ENCODE measurements at places on chromosomes 5 and 9. TPM values are rescaled to one million over a fixed set of nuclear protein-coding genes. Genes with fewer than 3 reads are reported as not detected.

DNA sequence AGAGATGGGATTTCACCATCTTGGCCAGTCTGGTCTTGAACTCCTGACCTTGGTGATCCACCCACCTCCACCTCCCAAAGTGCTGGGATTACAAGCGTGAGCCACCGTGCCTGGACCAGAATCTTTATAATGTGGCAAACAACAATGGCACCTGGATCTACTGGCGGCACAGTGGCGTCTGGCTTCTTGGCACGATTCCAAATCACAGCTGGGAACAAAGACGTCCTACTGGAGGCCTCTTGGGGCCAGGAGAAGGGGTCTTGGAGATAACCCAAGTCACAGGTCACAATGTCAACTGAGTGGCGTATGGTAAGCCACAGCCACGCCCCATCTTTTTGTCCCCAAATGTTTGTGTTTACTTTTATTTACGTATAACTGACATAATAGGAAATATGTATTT lies 77.8 kb upstream of the RAPGEF1 start:
- H3K4me3 ChIP-seq, result no peak overlapping the region
- no peaks in the 10 kb centered on the region for H3K4me1 ChIP-seq
- no peak overlapping the region for H3K27ac ChIP-seq
- H3K27me3 ChIP-seq, result peaks cover 78% of the 10 kb centered on the region

GRCh38 chr5:85479849-85480248 lies 1095.2 kb upstream of the EDIL3 start:
- no peak overlapping the region for H3K27ac ChIP-seq
- DNase-seq, result no peak
- no peak overlapping the region for H3K4me3 ChIP-seq
- no peaks in the 10 kb centered on the region for H3K27me3 ChIP-seq

DNA sequence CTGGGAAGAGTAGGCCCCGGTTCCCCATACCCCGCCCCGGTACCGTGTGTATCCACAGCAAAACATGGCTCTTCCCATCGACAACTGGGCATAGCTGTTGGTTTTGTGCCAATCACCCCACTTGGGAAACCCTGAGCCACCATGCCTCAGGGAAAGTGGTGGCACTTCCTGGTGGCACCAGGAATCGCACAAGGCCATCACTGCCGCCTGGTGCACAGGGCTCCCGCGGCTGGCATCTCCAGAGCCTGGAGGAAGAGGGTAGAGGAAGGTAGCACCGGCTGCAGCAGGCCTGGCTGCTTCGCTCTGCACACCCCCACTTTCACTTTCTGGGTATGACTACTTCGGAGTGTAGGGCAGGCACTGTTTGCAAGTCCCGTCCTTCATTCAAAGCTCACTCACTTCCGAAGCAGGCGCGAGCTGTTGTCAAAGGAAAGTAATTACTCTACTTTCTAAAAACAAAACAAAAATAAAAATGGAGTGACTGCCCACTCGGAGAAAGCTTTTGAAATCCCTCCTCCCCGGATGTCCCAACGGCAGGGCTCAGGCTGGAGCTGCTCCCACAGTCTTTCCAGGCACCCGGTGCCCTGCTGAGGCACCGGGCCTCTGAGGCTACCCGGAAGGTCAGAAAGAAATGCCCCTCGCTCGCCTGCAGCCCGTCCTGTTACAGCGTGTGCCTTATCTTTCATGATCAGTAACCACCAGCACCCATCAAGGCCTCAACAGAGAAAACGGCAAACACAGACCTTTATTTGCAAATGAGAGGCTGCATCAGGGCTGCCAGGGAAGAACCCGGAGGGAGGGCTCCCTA lies 2.0 kb downstream of the BRD3 start:
- peak overlapping the region; percentile 54 for H3K27ac ChIP-seq
- H3K4me3 ChIP-seq, result peak overlapping the region; percentile 96
- peak; percentile 84 for DNase-seq
- H3K36me3 ChIP-seq, result no peaks in the 10 kb centered on the region
- H3K27me3 ChIP-seq, result peaks cover 18% of the 10 kb centered on the region

GRCh38 chr9:106333481-106333880 lies 529.5 kb upstream of the ZNF462 start:
- no peak overlapping the region for H3K4me3 ChIP-seq
- no peak for DNase-seq
- no peaks in the 10 kb centered on the region for H3K36me3 ChIP-seq
- H3K27me3 ChIP-seq, result no peaks in the 10 kb centered on the region
- H3K4me1 ChIP-seq, result no peaks in the 10 kb centered on the region

DNA sequence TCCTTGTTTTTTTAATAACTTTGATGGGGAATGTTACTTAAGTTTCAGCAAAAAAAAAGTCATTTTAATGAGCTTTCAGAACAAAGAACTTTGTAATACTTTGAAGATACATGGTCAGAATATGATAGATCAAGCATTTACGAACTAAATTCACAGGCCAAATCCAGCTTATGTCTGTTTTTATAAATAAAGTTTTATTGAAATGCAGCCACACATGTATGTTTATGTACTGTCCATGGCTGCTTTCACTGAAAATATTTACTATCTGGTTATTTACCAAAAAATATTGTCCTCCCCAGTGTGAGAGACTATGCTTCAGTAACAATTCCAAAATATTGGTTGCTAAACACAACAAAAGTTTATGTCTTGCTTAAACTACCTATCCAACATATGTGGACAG lies 366.7 kb downstream of the PIK3R1 start:
- peaks cover 7% of the 10 kb centered on the region for H3K4me1 ChIP-seq
- no peak for DNase-seq
- H3K36me3 ChIP-seq, result no peaks in the 10 kb centered on the region
- no peaks in the 10 kb centered on the region for H3K27me3 ChIP-seq
- H3K27ac ChIP-seq, result no peak overlapping the region
- no peak overlapping the region for H3K4me3 ChIP-seq

DNA sequence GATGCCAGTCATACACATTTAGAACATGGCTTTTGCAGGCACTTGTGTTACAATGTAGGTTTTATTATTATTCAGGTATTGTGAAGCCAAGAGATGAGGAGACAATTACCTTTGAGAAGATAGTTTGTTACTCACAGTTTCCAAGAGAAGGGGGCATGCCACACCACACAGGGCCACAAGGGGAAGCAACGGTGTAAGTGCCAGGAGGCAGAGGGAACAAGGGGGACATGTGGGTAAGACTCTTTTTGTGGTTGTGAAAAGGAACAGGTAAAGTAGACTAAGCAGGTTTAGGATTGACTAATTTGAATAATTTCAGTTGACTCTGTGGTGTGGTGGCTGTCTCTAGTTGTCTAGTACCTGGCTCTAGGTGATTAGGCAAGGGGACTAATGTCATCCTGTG lies 191.2 kb downstream of the TRPM6 start:
- H3K27ac ChIP-seq, result no peak overlapping the region
- H3K4me1 ChIP-seq, result no peaks in the 10 kb centered on the region
- H3K27me3 ChIP-seq, result no peaks in the 10 kb centered on the region
- DNase-seq, result no peak
- H3K4me3 ChIP-seq, result no peak overlapping the region

DNA sequence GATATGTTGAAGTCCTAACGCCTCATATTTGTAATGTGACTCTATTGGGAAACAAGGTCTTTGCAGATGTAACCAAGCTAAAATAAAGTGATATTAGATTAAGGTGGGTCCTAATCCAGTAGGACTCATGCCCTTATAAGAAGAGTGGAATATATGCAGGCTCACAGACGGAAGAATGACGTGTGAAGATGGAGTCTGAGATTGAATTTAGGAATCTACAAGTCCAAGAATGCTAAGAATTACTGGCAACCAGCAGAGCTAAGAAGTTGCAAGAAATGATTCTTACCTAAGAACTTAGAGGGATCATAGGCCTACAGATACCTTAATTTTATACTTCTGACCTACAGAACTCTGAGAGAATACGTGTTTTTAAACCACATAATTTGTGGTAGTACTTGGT lies 350.0 kb upstream of the ST8SIA4 start:
- H3K4me3 ChIP-seq, result no peak overlapping the region
- no peaks in the 10 kb centered on the region for H3K27me3 ChIP-seq
- DNase-seq, result no peak
- H3K4me1 ChIP-seq, result no peaks in the 10 kb centered on the region

GRCh38 chr5:133225671-133226152 lies 173.9 kb downstream of the HSPA4 start:
- H3K4me1 ChIP-seq, result no peaks in the 10 kb centered on the region
- H3K27me3 ChIP-seq, result peaks cover 19% of the 10 kb centered on the region
- DNase-seq, result peak; percentile 28
- no peaks in the 10 kb centered on the region for H3K36me3 ChIP-seq
- no peak overlapping the region for H3K27ac ChIP-seq
- H3K4me3 ChIP-seq, result no peak overlapping the region

GRCh38 chr9:98773721-98774120 lies 22.6 kb downstream of the ANKS6 start:
- no peaks in the 10 kb centered on the region for H3K4me1 ChIP-seq
- H3K4me3 ChIP-seq, result no peak overlapping the region
- DNase-seq, result no peak
- H3K27ac ChIP-seq, result no peak overlapping the region
- H3K36me3 ChIP-seq, result peaks cover 22% of the 10 kb centered on the region
- no peaks in the 10 kb centered on the region for H3K27me3 ChIP-seq

DNA sequence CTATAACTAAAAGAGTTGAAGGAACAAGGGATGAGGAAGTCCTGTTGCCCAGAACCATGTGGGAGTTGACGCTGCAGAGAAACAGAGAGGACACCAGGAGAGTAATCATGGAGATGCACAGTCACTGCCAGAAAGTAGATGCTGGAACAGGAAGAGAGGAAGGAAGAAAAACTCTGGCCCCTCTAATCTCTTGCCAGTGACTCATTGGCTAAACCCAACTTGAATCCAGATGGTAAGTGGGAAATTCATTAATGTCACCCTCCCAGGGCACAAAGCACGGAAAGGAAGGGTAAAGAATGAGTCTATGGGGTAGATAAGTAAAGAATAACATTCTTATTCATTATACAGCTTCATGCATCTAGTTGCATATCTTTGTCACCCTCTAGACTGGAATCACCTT lies 631.9 kb downstream of the PRELID2 start:
- DNase-seq, result peak; percentile 3
- H3K4me3 ChIP-seq, result no peak overlapping the region
- H3K4me1 ChIP-seq, result no peaks in the 10 kb centered on the region
- H3K36me3 ChIP-seq, result no peaks in the 10 kb centered on the region
- H3K27me3 ChIP-seq, result 0 out of 2 replicates have a peak, but pooled peaks cover 5% of the 10 kb centered on the region

DNA sequence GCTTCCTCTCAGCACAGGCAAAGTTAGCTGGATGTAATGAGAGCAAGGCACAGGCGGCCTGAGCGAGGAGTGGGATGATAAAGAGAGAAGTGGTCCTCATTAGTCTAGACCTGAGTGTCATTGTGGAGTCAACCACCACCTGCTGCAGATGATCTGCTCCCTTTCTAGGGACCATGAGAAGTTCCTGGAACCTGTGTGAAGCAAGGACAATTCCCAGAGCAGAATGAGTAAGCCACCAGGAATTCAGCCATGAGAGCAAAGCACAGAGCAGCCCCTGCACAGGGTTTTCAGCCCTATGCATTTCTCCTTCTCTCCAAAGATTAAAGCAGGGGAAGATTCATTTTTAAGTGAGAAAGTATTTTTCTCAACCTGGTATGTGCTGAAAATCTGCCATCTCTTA lies 146.8 kb upstream of the SPEF2 start:
- 0 out of 2 replicates have a peak, but pooled peaks cover 4% of the 10 kb centered on the region for H3K27me3 ChIP-seq
- H3K4me3 ChIP-seq, result no peak overlapping the region
- no peaks in the 10 kb centered on the region for H3K36me3 ChIP-seq
- no peaks in the 10 kb centered on the region for H3K4me1 ChIP-seq
- peak; percentile 50 for DNase-seq

DNA sequence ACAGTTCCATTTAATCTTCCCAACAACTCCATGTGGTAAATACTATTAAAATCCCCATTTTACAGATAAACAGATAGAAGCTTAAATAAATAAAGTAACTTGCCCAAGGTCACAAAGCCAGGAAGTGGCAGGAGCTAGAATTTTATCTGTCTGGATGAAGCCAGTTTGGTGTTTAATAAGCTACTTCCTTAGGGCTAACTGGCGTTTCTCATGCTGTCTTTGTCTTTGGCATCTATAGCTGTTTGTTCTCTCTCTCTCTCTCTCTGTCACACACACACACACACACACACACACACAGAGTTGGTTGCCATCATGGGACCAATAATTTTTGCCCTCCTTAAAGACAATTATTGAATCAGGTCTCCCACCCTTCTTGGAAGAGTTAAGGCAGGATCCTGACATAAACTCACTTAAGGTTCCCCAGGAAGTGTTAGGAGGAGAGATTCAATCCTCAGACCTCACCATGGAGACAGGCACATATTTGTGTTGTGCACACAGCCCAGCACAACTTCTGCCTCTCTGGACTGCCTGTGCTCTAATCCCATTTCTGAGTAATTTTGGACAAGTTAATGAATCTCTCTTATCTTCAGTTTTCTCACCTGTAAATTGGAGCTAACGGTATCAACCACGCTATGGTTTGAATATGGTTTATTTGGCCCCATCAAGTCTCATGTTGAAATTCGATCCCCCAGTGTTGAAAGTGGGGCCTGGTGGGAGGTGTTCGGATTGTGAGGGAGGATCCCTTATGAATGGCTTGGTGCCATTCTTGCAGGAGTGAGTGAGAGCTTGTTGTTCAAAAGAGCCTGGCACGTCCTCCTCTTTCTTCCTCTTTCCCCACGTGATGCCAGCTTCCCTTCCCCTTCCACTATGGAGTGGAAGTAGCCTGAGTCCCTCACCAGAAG lies 8.3 kb upstream of the ADRA1B start:
- DNase-seq, result no peak
- no peaks in the 10 kb centered on the region for H3K27me3 ChIP-seq
- no peak overlapping the region for H3K4me3 ChIP-seq
- H3K36me3 ChIP-seq, result no peaks in the 10 kb centered on the region

GRCh38 chr9:118529624-118530214 lies 825.5 kb downstream of the TLR4 start:
- no peak overlapping the region for H3K4me3 ChIP-seq
- peak; percentile 8 for DNase-seq

The LCN1 gene
- not detected for polyA plus RNA-seq

The LCP2 gene
- not detected for polyA plus RNA-seq

The MEIKIN gene
- not detected for polyA plus RNA-seq

The TCF7 gene
- polyA plus RNA-seq, result 2.7 TPM

The LOX gene
- 1,226 TPM for polyA plus RNA-seq
